ENCODE measurements at places on chromosomes 4 and X.

DNA sequence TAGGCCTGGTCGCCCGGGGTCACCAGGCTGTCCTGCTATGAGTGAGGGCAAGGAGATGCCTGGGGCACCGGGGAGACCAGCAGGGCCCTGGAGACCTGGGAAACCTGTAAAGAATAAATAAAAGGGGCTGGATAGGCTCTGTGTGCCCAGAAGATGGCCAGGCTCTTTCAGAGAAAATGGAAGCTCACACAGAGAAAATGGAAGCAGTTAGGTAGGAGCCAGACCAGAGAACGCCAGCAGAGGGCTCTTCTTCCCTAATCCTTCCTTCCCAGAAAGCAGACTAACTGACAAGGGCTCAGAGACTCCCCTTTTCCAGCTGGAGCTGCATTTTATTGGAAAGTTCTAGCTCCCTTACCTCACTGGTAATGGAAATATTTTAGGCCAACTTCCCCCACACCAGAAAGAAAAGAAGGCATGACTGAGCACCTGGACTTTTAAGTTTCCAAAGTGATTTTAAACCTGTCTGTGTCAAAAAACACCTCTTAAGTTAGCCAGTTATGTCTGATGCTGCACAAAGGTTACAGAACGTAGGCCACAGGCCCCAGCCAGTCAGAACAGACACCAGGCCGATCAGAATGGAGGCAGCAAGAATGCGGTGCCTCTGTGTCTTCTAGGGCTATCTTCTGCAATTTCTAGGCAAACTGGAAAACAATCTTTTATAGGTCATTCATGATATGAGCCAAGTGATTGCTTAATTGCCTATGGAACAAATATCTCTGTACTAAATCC, 74.0 kb downstream of the ATG4A start:
- DNase-seq = no peak

- no peak for DNase-seq
Observed at GRCh38 chr4:14054391-14054790, 426.9 kb upstream of the BOD1L1 start.

DNA sequence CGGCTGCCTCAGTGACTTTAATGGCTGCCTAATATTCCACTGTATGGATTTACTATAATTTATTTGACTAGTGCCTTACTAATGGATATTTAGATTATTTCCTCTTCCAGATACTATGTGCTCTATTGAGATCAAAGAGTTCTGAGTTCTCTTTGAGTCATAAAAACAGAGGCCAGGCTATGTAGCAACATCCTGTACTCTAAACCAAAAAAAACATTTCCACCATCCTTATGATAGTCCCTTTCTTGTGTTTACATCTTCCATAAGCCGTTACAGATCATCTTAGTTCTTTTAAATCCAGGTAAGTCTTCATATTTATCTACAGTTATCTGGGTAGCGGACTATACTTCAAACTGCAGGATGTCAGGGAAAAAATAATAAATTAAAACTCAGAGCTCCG, 56.6 kb upstream of the TMEM184C start:
- no peak for DNase-seq

- no peak for DNase-seq
Observed at GRCh38 chrX:67613366-67613765, 69.5 kb downstream of the AR start.

GRCh38 chr4:84091266-84091665, 407.8 kb downstream of the NKX6-1 start:
- no peak for DNase-seq

DNA sequence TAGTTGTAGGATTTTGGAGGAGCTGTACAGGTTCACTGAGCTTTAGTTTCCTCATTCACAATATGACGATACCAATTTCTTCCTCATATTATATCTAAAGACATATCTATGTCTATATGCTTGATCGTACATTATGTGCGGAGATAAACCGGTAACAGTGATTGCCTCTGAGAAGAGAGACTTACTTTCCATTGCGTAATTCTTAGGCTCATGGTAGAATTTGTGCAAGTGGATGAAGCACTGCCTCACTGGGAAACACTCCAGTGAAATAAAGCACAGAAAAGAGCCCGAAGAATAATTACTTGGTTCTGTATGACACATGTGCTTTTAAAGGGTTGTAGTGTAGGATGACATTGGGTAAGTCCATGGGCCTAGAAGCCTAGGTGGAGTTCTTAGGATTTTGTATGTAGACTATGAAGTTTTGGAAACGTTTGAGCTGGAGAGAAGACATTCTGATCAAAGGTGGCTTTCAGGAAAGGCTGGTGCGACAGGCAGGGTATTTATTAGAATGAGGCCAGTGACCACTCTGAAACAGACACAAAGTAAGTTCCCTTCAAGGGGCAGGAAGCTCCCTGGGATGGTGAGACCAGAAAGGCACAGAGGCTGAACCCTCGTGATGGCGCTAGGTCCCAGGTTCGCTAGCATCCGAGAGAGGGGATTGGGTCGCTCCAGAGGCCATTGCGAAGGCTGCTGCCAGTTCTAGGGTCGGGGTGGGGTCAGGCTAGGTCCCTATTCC, 649 bp upstream of the VBP1 start:
- no peak for DNase-seq

DNA sequence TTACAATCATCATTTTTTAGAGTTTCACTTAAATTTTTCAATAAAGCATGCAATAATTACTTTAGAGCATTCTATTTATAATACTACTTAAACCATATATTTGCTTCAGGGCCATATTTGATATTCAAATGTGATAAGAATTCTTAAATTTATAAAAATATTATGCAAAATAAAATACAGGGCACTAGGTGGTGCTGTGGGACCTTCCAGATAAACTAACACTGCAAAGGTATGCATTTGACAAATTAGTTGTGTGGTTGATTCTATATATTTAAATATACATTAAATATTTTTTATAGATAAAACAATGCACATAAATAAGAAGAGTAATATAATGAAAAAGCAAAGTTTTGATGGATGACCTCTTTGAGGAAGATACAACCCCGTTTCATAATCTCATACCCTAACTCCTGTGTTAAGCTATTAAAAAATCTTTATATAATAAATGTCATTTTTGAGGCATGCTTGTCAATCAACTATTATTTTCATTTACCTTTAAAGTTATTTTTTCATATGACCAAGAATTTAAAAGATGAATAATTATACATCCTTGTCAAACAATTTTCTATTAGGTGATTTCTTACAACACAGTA, 128.4 kb downstream of the REELD1 start:
- no peak for DNase-seq

GRCh38 chr4:76607846-76608245, 172.8 kb downstream of the SHROOM3 start:
- no peak for DNase-seq

- DNase-seq = no peak
Observed at GRCh38 chrX:84064814-84065213, 123.2 kb downstream of the RPS6KA6 start.

DNA sequence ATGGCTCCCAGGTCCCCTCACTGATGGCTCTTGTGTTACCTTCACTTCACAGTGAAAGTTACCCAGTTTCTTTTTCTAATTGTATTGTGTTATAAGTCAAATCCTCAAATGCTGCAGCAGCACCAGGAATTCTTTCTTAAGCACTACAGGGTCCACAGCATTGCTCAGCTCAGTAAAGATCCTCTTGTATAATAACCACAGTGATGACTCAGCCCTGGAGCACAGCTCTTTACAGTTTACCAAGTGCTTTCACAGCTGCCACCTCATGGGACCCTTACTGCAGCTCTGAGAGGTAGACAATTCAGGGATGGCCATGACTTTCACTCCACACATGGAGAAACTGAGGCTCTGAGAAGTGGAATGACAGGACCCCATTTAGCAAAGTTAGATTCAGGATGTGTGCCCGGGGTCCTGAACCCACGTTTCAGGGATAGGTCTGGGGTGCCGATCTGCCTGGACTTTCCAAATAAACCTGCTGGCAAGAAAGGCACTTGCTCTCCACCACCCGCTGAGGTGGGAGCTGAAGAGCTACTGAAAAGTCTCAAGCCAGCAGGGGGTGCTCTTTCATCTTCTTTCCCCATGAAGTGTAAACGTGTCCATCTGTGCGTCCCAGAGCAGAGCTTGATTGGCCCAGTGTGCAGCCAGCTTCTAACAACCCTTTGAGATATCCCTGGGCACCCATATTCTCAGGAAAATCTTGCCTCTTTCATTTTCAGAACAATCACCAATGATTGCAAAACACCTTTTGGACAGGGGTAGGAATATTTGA, 35.7 kb upstream of the GABRQ start:
- DNase-seq = no peak

- DNase-seq = no peak
Observed at GRCh38 chrX:150856785-150857184, 41.7 kb downstream of the CD99L2 start.
